Calu3 (cell line): ENCODE measurements at places on chromosomes 1 and 21. TPM values are rescaled to one million over a fixed set of nuclear protein-coding genes. Genes with fewer than 3 reads are reported as not detected.
A peak's percentile ranks its signal among the peaks of the same experiment; 100 is the strongest.

PAPPA2 gene
- total RNA-seq: 0.05 and 0.14 TPM in 2 replicates

GJA9 gene
- 0.56 TPM in 1 of 2 replicates, not detected in the other for total RNA-seq

PRKAB2 gene
- total RNA-seq: 9.8 and 12.6 TPM in 2 replicates

WDR64 gene
- not detected in 2 replicates for total RNA-seq

ATP1A4 gene
- not detected in 2 replicates for total RNA-seq

GPR161 gene
- total RNA-seq: 3.8 and 8.4 TPM in 2 replicates

MANEAL gene
- 28.1 and 28.6 TPM in 2 replicates for total RNA-seq

CITED4 gene
- 81.2 and 85.2 TPM in 2 replicates for total RNA-seq

DNA sequence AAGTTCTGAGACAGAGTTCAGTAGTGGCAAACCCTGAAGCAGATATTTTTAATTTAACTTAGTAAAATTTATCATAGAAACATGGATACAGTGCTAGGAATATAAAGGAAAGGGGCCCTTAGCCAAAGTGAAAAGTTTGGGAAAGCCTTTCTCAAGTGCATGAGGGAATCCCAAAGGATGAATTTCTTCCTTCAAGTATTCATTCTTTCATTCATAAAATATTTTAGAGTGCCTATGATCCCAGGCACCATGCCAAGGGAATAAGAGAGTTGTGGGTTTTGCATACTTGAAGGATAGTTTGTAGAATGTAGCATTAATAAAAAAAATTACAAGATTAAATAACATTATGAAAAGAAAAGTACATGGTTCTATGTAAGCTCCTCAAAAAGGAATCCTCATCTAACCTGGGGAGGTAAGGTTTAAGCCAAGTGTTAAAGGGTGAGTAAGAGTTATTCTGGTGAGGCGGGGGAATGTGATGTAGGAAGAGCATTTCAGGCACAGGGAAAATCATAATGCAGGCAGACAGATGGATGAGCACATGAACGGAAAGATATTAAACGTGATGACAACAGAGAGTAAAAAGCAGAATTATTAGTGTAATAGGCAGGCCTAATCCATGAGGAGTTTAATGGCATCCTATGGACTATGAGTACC is 40.4 kb upstream of the NTNG1 start:
- DNase-seq: no peak

DNA sequence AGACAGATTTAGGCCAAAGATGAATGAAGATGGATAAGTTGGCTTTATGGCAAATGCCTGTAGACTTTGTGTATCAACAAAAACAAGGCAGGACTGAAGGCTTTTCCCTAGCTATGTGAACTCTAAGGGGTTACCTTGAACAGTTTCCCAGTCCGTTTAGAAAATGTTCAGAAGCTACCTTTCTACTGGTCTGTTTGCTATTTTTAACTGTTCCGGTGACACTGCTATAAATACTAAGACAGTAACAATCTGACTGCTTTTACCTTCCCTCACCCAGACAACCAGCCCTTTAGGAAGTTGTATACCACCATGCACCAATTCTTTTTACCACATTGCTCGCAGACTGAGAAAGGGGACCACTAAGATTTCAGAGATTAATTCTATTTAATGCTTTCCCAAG is 102.2 kb downstream of the PHTF1 start:
- no peak for DNase-seq

- no peak for DNase-seq
Measured at GRCh38 chr1:228793032-228793431, 57.8 kb downstream of the RHOU start.

- no peak for DNase-seq
Measured at GRCh38 chr1:64220241-64220640, 16.8 kb downstream of the UBE2U start.

- DNase-seq: no peak
Measured at GRCh38 chr1:30324251-30325084, 398.9 kb downstream of the MATN1 start.

DNA sequence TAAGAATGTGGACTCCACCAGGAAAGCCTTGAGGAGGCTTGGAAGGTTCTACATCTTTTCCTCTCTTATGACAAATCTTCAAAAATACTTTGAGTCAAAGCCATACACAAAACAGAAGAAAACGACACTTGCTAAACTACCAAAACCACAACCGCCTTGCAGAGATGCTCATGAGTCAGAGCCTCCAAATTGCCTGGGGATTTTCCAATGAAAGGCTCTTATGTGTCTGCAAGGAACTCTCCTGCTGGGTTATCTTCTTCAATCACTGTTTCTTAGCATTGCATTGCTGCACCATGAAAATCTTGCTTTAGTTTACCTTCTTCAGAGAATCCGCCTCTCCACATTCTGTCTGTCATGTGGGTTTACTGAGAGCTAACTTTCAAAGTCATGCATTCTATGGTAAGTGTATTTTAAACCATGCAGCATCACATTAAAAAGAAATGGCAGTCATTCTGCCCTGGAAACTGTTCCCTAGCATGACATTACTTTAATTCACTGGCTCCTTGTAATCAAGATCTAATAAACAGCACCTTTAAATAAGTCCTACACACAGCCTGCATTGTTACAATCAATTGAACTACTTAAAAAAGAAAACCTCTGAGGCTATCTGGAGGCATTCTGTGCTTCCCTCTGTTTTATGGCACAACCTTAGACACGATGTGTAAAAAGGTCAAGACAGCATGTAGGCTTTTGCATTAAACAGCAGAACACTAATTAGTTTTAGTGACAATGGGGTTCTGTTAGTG is 210.0 kb upstream of the FOXD3 start:
- DNase-seq: no peak

- no peak for DNase-seq
Measured at GRCh38 chr1:29673228-29673500, 436.8 kb downstream of the PTPRU start.

GRCh38 chr1:234694661-234695060 is 84.7 kb upstream of the IRF2BP2 start:
- no peak for DNase-seq

DNA sequence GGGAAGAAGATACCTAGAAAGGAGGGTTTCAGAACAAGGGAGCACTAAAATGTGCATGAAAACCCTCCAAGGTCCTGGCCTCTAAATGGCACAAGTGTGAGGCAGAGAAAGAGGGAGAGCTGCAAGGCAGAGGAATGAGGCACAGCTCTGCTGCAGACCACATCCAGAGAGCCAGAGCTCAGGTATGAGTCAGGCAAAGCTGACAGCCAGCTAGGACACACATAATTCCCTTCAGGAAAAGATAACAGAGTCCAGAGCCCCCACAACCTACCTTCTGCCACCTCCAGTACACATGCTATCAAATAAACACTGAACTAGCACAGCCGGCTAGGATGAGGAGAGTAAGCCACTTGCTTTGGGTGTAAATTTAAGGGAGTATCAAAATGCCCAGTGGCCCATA is 62.2 kb downstream of the HSF2BP start:
- DNase-seq: no peak

DNA sequence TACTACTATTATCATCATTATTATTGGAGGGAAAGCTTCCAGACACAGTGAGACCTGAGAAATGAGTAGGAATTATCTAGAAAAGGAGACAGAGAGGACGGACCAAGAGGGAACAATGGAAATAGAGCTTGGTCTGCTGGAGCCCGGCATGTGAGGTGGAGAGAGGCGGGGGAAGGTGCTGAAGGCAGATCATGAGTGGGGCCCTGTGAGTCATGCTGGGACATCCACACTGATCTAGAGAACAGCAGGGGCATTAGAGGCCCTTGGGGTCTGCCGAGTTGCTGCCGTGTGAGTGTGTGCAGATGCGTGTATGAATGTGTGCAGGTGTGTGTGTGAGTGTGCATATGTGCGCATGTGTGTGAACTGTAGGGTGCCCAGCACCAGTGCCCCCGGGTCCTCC is 65.7 kb downstream of the TMCO4 start:
- DNase-seq: no peak

GRCh38 chr1:232519186-232519585 is 110.7 kb downstream of the SIPA1L2 start:
- no peak for DNase-seq

DNA sequence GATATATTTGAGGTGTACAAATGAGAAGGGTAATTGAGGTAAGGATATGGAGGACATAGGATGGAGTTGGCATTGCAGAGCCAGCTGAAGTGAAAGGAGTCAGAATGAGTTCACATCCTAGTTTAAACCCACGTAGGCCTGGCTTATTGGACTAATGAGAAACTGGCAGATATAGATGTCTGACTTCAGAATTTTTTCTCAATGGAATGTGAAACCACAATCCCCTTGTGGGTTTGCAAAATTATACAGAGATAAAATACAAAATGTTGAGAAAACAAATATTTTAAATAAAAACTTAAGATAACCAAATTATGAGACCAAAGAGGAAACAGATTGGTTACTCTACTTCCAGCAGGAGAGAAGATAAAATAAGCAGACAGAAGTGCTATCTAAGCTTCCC is 277.4 kb upstream of the LRRC7 start:
- no peak for DNase-seq

- DNase-seq: peak; percentile 60
Measured at GRCh38 chr1:109248797-109249629, at the start of gene CELSR2. TSS of gene CELSR2 (plus strand) at chr1:109249539. CDS start at chr1:109250080, 541 bp downstream.

GRCh38 chr1:49225464-49225863 is 448.8 kb upstream of the BEND5 start:
- no peak for DNase-seq

DNA sequence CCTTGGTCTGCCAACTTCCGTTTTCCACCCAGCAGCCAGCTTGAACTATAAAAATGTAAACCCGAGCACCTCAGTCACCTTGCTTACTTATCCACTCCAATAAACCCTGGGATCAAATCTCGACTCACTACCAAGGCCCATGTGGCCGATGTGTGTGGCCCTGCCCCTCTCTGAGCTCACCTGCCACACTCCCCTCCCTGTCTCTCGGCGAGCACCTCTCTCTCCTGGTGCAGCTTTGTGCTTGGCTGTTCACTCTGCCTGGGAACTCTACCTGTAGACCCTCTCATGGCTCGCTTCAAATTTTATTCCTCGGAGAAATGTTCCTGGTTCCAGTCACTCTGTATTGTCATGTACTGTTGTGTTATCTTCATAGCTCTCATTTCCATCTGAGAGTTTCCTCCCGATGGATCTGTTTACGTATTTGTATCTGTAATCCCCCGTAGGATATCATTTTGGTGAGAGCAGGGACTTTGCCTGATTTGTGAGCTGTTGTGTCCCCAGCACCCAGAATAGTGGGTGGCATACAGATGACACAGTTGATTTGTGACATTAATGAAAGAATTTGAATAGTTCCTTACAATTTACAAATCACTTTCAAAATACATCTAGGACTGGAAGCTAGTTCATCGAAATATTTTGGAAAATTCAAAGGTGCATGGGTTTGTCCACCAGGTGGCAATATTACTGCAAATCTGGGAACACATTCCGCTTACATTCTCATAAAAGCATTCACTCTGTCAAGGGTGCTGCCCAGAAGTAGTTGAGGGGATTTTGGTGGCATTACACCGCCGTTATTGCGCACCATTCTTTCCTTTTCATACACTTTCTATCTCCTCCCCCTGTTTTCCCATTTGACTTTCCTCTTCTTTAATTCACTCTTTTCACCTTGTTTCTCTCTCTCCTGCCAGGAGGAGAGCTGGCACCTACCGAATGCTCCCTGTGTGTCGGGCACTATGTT is 95.3 kb downstream of the ABCA4 start:
- peak; percentile 54 for DNase-seq

- no peak for DNase-seq
Measured at GRCh38 chr1:8733484-8733883, 84.0 kb downstream of the RERE start.

GRCh38 chr1:32187850-32188249 is 8.4 kb downstream of the TXLNA start:
- DNase-seq: no peak

GRCh38 chr1:244314921-244315559 is 136.7 kb downstream of the ADSS2 start:
- no peak for DNase-seq

GRCh38 chr1:204255966-204256365 is 42.2 kb upstream of the GOLT1A start:
- no peak for DNase-seq

GRCh38 chr1:167002354-167002753 is 13.3 kb downstream of the MAEL start:
- DNase-seq: no peak

DNA sequence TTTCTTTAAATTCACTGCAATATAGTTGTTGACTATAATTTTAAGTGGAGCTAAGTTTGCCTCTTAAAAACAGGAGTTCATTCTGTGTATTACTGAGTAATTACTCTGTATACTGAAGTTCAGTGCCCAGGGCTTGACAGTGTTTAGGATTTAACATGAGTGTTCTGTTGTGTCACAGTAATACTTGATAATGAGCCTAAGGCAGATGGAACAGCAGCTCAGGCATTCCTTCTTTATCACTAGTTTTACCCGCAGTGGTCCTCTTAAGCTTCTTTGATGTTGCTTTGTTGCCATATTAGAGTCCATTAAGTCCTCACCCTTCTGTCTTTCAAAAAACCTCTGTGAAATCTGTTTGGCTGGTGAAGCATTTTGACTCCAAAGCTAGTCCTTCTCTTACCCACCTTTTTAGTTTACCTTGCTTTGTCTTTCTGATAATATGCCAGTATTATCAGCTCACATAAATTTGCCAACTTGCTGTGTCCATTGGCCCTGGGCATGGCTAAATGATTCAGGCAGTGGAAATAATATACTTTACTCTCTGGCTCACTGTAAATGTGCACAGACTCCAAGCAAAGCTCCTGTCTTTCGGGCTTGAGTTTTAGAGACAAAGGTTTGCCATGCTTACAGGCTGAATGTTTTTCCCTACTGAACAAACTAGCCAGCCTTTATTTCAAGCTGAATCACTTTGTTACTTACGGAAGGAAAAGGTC is 17.7 kb downstream of the HIPK1 start:
- DNase-seq: no peak

GRCh38 chr1:15296585-15297321 is 49.7 kb downstream of the FHAD1 start:
- DNase-seq: no peak

DNA sequence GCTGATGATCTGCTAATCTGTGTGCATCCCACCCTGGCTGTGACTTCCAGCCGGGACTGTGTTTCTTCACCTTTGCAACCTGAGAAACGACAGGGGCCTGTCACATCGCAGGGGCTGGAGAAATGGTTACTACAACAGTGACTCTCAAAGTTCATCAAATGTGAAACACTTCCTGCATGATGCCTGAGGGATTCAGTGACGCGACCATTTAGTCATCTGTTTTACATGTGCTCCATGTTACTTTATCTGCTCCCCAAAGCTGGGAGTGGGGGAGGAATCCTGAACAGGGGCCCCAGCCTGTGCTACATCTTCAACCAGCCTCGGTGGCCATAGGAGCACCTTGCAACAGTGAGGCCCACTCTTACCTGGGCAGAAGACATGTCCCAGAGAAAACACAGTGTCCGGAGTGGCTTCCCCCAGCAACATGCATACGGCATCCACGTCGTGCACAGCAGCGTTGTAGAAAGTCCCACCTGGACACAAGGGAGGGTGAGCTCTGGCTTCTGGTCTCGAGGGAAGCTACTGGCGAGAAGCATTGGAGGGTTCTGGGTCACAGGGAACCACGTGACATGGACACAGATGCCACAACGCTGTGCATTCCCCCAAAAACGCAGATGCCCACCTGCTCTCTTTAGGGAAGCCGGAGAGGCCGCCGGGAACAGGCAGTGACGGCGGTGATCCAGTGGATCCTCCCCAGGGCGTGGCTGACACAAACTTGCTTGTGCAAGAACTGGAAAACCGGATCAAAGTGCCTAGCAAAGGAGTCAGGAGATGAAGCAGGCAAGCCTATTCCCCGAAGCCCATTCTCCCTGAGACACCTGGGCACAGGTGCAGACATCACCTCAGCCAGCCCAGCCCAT is 9.6 kb upstream of the CCDC27 start:
- DNase-seq: no peak

- DNase-seq: no peak
Measured at GRCh38 chr1:17498214-17498613, 41.3 kb upstream of the ARHGEF10L start.
